ENCODE measurements at places on chromosomes 11 and 22. TPM values are rescaled to one million over a fixed set of nuclear protein-coding genes. Genes with fewer than 3 reads are reported as not detected.

MPZL2 gene
- not detected for total RNA-seq

PTS gene
- 67.8 TPM for total RNA-seq

ATG13 gene
- total RNA-seq, result 49.7 TPM

SELENOM gene
- 155 TPM for total RNA-seq

CCDC87 gene
- 0.64 TPM for total RNA-seq

SPI1 gene
- not detected for total RNA-seq

MS4A7 gene
- total RNA-seq, result not detected

GAL3ST1 gene
- not detected for total RNA-seq

APOL5 gene
- total RNA-seq, result not detected

SMC1B gene
- total RNA-seq, result not detected

MMP11 gene
- total RNA-seq, result 16.0 TPM

TBX10 gene
- total RNA-seq, result not detected

ARHGAP32 gene
- 14.8 TPM for total RNA-seq

VPREB1 gene
- not detected for total RNA-seq

FERMT3 gene
- total RNA-seq, result 4.3 TPM

ARAP1 gene
- total RNA-seq, result 73.0 TPM

AKIP1 gene
- total RNA-seq, result 59.6 TPM

OR52B6 gene
- total RNA-seq, result not detected

MGAT3 gene
- total RNA-seq, result 0.64 TPM

HBG1 gene
- total RNA-seq, result not detected

P4HA3 gene
- 2.6 TPM for total RNA-seq

ZBTB16 gene
- 0.32 TPM for total RNA-seq

NUP98 gene
- total RNA-seq, result 136 TPM

DNHD1 gene
- total RNA-seq, result 7.3 TPM

APOA5 gene
- total RNA-seq, result not detected

POU2AF3 gene
- not detected for total RNA-seq

OR8B12 gene
- not detected for total RNA-seq
